ENCODE measurements at places on chromosomes 12 and 14.

- DNase-seq: no peak
Observed at GRCh38 chr14:33254342-33254741, 315.7 kb downstream of the NPAS3 start.

- DNase-seq: no peak
Observed at GRCh38 chr14:70096866-70097265, 91.9 kb downstream of the SLC8A3 start.

- DNase-seq: no peak
Observed at GRCh38 chr12:16881986-16882570, 276.1 kb upstream of the LMO3 start.

GRCh38 chr12:110657747-110658146, 31.2 kb downstream of the HVCN1 start:
- no peak for DNase-seq

DNA sequence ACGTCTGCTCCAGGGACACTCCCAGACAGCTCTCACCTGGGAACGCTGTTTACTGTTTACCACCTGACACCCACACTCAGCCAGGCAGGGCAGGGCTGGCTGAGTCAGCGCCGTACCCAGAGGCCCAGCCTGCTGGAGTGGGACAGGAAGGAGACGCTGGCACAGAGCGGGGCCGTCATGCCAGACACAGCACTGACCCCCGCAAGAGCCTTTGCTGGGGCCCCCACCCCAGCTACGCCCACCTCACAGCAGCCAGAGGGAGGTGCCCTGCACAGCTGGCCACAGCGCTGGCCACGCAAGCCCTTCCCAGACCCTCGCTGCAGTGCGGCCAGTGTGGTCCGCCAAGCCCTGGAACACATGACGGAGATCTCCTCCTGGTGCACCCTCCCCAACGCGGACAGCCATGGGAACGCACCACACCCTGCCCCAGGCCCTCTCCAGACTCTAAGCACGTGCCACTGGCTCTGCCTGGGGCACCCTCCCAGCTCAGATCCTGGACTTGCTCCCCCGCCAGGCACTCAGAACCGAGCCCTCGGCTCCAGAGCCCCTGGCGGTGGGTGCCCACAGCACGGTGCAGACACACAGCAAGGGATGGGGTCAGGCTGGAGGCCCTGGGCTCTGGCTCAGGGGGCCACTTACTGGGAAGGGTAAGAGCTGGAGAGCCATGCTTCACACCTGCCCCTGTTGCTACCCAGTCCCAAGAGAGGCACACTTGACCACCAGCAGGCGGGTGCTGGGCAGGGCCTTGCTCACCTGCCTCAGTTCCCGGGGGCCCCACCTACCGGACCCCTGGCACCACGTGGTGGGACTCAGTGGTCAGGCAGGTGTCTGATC, 5.7 kb downstream of the AHNAK2 start:
- no peak for DNase-seq

GRCh38 chr14:93319494-93319893, 13.3 kb downstream of the BTBD7 start:
- no peak for DNase-seq

DNA sequence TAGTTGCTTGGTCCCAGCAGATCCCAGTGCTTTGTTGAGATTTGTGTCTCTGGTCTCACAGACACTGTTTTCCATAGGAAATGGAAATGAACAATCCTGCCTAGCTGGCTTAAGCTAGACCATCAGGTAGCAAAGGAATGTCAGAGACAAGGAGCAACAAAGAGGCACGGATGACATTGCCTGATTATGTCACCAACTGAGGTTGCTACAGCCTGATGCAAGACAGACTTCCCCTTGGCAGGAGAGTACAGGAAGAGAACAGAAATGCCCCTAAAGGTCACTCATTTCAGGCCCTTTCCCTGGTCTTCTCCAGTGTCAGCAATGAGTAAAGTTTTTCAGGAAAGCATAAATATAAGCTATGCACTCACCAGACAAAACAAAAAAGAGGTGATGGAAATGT, 2.0 kb upstream of the PRB2 start:
- DNase-seq: no peak

DNA sequence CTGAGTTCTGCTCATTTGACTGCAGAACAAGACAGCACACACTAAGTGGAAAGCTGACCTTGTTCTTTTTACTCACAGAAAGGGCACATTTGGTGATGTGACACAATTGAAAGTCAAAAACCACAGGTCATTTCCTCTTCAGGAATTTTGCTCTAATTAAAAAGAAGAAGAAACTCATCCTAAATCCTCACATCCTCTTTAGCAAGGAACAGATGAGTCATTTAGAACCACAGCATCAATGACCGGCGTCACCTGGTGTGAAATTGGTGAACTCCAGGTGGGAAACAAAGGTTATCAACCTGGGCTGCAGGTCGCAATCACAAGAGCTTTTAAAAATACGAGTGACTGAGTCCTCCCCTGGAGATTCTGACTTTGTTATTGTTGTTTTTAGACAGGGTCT, 2.9 kb upstream of the RNU6-8 start:
- no peak for DNase-seq

Data from AG04450 (cell line).